ENCODE measurements at places on chromosomes 13 and 19.

DNA sequence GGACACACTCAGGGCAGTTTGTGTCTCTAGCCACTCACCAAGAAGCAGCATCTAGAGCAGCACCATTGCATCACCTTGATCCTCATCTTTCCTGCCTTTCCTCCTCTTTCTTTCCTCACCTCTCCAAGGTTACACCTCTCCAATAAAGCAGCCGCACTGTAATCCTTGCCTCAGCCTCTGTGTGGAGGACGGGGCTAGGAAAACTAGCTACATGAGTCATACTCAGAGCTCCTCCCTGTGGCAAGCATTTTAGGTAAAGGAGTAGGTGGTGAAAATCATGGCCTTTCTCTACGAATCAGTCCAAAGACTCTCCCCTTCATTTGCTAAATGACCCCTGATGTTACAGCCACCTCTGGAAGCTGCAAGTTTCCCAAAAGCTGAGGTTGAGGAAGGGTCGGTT lies 108.9 kb downstream of the DNAJC15 start:
- DNase-seq = no peak

DNA sequence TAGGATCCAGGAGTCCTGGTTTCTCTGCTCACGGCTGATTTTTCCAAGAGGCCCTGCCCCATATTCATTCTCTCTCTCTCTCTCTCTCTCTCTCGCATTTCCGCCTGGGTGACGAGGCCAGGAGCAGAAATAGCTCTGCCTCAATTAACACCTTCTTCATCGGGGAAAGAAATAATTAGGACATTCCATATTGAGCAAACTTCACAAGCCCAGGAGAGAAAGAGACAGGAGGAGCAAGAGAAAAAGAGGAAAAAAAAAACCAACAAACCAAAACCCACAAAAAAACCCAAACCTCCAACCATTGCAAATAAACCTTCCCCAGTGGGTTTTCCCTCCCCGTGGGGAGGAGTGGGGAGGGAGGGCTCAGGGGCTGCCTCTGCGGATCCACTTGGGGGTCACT lies 143.0 kb downstream of the CACNA1A start:
- no peak for DNase-seq

DNA sequence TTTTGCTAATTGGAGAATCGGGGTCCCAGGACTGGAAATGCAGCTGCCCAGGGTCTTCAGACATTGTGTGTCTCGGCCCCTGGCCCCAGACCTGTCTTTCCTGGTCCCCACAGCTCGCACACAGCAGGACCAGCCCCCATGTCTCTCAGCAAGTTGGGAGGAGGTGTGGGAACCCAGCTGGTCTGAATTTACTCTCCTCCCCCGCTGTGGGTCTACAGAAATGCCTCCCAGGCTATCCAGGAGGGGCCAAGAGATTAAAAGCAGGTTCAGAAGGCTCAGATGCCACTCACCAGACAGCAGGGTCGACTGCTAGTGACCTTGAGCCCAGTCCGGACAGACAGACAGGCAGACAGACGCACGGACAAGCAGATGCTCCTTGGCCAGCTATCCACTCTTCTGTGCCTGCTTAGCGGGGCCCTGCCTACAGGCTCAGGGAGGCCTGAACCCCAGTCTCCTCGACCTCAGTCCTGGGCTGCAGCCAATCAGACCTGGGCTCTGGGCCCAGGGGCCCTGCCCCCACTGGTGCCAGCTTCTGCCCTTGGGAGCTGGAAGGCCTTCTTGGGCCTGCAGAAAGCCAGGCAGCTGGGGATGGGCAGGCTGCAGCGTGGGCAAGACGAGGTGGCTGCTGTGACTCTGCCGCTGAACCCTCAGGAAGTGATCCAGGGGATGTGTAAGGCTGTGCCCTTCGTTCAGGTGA lies at the start of gene DAND5:
TSS of gene DAND5 (plus strand) at position 285 of the 697 bp plus-strand sequence. CDS start at position 370, 85 bp downstream.
- DNase-seq = peak; percentile 44

GRCh38 chr19:6476155-6476895 lies 5.3 kb downstream of the DENND1C start:
- no peak for DNase-seq

GRCh38 chr19:50475736-50476223 lies 527 bp upstream of the EMC10 start:
- no peak for DNase-seq

- DNase-seq = no peak
These were observed 336.3 kb downstream of the UQCRFS1 start for GRCh38 chr19:28876609-28877123.
